ENCODE measurements at places on chromosomes 6 and 20.

DNA sequence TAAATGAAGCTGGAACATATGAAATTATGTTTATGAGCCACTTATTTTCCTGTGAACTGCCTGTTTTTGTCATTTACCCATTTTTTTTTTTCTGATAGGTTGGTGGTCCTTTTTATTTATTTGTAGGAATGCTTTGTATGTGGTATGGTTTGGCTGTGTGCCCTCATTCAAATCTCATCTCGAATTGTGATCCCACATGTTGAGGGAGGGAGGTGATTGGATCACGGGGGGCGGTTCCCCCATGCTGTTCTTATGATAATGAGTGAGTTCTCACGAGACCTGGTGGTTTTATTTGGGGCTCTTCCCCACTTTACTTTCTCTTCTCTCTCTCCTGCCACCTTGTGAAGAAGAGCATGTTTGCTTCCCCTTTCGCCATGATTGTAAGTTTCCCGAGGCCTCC is 77.3 kb downstream of the CDH26 start:
- DNase-seq = no peak

- no peak for DNase-seq
Measured at GRCh38 chr20:58440021-58440767, 51.2 kb downstream of the VAPB start.

GRCh38 chr6:37110500-37111461 is 59.2 kb upstream of the PIM1 start:
- no peak for DNase-seq

DNA sequence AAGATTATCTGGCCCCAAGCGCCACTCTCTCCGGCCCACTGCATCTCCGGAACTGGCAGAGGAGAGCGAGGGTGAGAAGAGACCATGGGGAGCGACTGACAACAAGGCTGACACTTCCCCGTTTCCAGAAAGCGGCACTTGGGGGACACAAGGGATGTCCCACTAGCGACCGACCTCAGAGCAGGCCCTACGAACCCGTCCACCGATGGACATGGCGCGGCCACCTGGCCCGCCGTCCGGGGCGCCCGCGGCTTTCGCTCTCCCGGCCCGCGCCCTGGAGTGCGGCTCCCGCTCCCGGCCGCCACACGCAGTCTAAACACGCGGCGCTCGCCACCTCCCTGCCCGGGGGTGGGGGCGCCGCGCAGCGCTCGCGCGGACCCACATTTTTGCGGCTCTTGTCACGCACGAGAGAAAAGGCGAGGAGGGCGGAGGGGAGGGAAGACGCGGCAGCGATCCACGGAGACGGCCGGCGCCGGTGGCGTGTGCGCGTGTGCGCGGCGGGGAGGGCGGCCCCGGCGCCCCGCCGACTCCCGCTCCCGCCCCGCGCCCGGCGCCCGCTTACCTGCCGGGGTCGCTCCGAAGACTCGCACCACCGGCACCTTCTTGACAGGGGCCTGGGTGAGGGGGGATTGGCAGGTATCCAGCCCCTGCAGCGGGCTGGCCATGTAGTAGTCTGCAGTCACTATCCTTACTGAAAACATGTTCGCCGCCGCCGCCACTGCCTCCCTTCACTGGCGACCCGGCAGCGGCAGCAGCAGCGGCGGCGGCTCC is 645 bp downstream of the REV3L start:
- no peak for DNase-seq

GRCh38 chr6:133804265-133804664 is 84.6 kb upstream of the TCF21 start:
- DNase-seq = no peak

DNA sequence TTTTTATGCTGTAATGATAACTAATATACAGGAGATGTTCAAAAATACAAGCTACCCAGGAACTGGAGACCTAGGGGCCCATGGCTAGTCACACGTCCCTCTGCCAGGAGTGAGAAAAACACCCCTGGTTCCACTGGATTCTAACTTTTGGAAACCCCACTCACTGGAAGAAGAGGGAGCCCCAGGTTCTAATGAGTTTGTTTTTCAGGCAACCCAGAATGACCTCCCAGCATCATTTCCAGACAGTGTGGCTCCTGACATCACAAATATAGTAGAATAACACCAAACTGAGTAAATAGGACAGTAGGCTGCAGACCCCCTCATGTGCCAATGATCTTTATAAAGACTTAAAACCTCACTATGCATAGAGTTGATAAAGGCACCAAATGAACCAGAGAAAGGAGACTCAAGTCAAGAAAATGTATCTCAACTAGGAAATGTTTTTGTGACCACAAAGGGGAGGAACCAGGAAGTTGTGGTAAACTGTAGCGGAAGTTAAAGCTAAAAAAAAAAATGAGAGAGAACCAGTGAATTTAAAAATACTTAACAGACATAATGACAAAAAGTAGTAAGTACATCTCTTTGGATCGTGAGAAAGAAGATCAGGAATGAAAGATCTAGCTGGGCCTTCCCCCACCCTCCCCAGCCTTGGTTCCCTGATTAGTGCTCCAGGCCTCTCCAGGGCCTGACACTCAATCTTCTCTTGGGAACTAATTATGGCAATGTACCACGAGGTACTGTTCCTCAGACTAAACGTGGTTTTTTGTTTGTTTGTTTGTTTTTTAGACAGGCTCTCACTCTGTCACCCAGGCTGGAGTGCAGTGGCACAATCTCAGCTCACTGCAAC is 19.8 kb downstream of the HLA-E start:
- no peak for DNase-seq

DNA sequence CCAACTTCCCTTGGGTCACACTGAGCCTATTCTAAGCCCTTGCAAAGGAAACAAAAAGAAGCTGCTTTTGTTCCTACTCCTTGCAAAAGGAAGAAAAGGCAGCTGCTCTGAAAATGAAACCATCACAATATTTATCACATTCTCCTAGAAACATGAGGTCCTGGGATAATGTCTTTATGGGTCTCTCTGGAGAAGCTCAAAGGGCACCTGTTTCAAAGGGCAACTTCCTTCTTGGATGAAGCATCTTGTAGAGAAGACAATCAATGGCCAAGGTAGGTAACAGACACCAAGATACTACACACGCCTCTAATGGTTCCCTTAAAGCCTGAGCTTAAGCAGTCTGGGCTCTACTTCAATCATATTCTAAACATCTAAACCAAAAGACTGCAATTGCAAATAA is 10.4 kb downstream of the ELOVL5 start:
- no peak for DNase-seq

DNA sequence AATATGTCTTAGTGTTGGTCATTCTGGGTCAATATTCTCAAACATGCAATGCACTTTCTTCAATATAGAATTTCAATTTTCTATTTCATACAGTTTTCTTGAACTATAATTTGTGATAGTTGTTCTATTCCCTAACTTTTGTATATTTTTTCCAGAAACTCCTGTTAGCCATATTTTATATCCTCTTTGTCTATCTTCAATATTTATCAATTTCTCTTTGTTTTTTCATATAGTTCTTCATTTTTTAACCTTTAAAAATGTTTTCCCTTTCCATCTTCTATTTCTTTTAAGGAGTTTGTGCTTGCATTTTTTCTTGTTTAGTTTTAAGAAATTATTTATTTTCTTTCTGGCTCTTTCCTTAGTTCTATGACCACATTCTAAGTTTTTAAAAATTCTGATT is 42.0 kb upstream of the MBOAT1 start:
- no peak for DNase-seq

GRCh38 chr20:31868853-31869672 is 1.3 kb downstream of the DUSP15 start:
- no peak for DNase-seq

- DNase-seq = no peak
Measured at GRCh38 chr6:15444081-15444731, 198.3 kb downstream of the JARID2 start.

DNA sequence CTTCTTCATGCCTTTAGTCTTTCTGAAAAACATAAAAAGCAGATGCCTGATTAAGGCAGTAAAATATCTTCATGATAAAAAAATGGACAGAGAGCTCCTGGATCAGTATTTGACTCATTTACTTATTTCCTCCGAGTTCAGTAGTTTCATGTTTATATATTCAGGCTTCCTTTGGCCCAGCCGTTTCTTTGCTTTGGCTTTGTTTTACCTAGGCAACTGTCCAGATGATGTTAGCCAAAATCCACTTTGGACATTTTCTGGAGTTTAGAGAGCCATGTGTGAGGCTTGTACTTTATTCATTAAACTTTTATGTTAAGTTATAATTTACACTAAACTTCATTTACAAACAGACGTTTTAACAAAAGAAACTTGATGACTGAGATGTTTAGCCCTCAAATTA is 307.1 kb upstream of the RSPO3 start:
- no peak for DNase-seq

DNA sequence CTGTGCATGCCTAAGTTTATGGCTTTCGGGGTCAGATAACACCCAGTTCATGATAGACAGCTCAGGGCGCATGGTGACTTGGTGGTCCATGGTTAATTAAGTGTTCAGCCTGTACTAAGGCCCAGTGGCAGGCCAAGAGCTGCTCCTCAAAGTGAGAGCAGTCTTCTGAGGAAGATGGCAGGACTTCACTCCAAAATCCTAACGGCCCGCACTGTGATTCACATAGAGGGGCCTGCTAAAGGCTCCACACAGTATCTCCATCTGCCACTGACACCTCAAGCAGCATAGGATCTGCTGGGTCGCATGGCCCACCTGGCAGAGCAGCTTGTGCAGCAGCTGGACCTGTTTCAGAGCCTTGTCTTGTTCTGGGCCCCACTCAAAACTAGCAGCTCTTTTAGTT is 10.6 kb upstream of the CST7 start:
- DNase-seq = no peak

DNA sequence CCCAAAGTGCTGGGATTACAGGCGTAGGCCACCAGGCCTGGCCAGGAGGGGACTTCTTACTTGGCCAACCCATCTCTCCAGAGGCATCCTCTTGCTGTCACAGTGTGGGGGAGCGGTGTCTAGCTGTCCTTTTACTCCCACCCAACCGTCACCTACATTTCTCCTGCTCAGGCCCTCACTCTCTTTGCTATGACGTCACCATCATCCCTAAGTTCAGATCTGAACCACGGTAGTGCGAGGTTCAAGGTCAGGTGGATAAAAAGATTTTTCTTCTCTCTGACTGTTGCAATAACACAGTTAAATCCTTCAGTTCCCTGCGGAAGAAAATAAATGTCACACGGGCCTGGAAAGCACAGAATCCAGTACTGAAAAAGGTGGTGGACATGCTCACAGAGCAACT is 7.3 kb upstream of the RAET1L start:
- DNase-seq = no peak

- DNase-seq = no peak
Measured at GRCh38 chr6:30007132-30007764, 53.8 kb upstream of the POLR1H start.

DNA sequence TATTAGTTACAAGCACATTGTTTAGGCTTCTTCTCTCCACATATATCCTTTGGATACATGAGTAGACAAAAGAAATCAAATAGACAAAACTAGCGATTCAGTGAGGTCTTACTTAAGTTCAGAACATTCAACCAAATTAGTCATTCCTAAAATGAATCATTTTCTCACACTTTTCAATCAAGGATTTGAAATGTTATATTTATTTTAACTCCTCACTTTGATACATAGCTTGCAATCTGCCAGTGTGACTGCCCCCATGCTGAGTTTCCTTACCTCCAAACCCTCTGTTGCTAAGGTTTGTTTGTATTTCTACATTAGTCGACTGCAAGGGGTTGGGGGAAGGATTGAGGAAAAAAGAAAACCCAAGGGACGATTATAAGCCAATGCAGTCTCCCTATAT is 3.5 kb upstream of the MOXD1 start:
- DNase-seq = no peak

DNA sequence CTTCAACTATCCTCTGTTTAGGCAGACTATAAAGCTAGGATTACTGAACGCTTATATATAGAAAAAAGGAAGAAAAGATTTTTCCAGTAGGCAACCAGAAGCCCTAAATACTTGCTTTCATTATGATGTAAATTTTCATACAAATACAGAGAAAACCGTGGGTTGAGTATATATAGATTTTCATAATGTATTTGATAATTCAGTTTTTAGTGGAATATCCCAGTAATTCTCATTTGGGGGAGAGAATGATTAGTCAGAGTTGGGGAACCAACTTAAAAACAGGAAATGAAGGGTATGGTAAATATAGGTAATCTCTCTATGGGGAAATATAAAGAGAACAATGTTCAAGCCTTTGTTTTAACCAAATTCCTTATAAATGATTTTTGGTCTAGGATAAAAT is 154.0 kb upstream of the CITED2 start:
- DNase-seq = no peak

GRCh38 chr6:92763274-92763584 is 656.1 kb downstream of the EPHA7 start:
- DNase-seq = no peak

GRCh38 chr6:3782876-3783832 is 31.6 kb upstream of the PXDC1 start:
- DNase-seq = no peak

DNA sequence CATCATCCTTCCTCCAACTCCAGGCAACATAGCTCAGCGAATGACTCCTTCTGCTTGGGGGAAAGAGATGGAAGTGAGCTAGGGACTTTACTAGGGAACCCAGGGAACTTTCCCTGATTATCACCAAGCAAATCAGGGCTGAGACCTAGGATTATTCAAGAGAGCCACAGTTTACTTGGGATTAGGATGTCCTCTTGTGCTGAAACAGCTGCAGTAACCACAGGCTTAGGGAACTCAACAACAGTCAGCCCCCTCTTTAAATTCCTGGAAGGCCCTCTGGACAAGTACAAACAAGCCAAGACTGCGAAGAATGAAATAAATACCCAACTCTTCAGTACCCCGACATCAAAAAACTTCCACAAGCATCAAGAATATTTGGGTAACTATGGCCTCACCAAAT is 700.9 kb downstream of the COL12A1 start:
- DNase-seq = no peak

GRCh38 chr6:79913369-79913768 is 34.0 kb downstream of the ELOVL4 start:
- no peak for DNase-seq

GRCh38 chr6:122697458-122697857 is 82.1 kb upstream of the FABP7 start:
- DNase-seq = no peak

GRCh38 chr6:88105741-88106340 is 58.2 kb downstream of the SPACA1 start:
- DNase-seq = no peak

- DNase-seq = no peak
Measured at GRCh38 chr20:51434580-51435247, 107.8 kb downstream of the NFATC2 start.

GRCh38 chr20:2524709-2525506 is 11.5 kb upstream of the TMC2 start:
- no peak for DNase-seq
